ENCODE measurements at places on chromosomes 7 and 10. TPM values are rescaled to one million over a fixed set of nuclear protein-coding genes. Genes with fewer than 3 reads are reported as not detected.

The MYH16 gene
- total RNA-seq = not detected

The C10orf62 gene
- not detected for total RNA-seq

The TMEM273 gene
- 1.3 TPM for total RNA-seq

The EXOC6 gene
- 9.3 TPM for total RNA-seq

The LLCFC1 gene
- not detected for total RNA-seq

The PTEN gene
- total RNA-seq = 69.1 TPM

The NUTM2D gene
- total RNA-seq = 2.8 TPM

The ORC5 gene
- total RNA-seq = 15.6 TPM

DNA sequence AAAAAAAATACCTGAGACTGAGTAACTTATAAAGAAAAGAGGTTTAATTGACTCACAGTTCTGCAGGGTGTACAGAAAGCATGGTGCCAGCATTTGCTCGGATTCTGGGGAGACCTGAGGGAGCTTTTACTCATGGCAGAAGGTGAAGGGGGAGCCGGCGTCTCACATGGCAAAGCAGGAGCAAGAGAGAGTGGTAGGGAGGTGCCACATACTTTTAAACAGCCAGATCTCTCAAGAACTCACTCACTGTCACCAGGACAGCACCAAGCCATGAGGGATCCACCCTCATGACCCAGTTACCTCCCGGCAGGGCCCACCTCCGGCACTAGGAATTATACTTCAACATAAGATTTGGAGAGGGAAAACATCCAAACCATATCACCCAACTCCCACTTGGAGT lies 25.8 kb downstream of the MSRB2 start:
- DNase-seq = no peak

- DNase-seq = no peak
Measured at GRCh38 chr7:112866424-112866823, 76.2 kb upstream of the TMEM168 start.

- no peak for DNase-seq
Measured at GRCh38 chr7:7264306-7265040, 82.1 kb downstream of the C1GALT1 start.

- DNase-seq = no peak
Measured at GRCh38 chr7:27300421-27300820, 57.8 kb downstream of the EVX1 start.

GRCh38 chr7:135236727-135237126 lies 3.1 kb downstream of the STRA8 start:
- no peak for DNase-seq

DNA sequence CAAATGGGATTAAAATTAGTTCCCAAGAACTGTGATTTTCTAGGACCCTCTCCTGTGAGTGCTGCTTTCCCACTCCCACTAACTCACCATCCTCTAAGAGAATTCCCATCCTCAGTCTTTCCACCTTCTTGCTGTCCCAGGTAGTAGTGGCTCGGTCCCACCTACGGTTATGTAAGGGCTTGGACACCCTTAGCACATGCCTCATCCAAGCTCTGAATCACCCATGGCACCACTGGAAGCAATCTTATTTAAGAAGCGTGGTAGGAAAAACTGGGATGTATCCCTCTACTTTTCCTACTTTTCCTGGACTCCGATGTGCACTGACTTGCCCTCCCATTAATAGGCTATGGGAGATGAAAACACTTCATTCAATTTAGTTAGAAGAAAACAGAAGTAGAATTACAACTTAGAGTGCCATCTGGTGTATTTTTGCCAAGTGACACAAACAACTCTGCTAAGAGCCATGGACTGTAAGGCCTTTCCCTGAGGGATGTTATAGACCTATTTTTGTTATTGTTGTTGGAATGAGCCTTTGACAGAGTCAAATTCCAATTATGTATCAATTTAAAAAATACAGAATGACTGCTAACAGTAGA lies 13.7 kb upstream of the ANKRD22 start:
- no peak for DNase-seq

DNA sequence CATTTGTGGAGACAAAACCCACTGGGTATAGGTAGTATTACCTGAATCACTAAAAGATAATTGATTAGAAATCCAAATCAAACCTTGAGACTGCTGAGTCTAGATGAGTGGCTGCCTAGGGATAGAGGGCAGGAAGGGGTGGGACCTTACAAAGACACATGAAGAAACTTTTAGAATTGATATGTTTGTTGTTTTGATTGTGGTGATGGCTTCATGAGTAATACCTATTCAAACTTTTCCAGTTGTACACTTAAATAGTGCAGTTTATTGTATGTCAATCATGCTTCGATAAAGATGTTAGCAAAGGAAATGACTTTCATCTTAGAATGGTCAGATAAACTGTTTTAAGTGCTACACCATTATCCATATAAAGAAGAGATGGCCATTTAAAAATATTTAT lies 188.7 kb upstream of the KAT6B start:
- no peak for DNase-seq

DNA sequence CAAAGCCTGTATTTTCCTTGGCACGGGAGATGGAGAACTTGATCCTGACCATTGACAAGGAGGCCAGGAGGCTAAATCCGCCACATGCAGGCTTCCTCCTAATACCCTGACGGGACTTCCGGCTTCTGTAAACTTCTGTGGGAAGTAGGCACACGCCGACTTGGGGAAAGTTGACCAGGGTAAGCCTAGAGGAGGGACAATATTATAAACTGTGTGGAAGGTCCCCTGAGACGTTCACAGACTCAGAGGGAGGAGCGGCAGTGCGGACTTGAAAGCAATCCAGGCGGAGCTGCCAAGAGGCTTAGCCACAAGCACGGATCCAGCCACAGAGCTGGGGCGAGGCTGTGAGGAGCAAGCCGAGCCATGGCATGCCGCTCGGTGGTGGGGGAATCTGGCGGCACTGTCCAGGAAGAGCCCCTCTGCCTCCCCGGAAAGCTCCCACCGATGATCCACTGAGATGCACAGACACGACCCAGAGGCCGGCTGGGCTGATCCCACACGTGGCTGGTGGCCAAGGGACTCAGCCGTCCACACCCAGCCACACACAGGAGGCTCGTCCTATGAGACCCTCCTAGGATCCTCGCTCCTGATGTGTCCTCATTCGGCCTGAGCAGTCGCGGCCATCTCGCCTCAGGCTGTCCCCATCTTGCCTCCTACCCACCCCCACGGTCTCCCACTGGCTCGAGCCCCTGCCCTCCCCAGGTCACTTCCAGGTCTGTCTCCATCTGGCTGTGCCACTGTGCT lies 40.0 kb upstream of the INSIG1 start:
- DNase-seq = peak; percentile 82

DNA sequence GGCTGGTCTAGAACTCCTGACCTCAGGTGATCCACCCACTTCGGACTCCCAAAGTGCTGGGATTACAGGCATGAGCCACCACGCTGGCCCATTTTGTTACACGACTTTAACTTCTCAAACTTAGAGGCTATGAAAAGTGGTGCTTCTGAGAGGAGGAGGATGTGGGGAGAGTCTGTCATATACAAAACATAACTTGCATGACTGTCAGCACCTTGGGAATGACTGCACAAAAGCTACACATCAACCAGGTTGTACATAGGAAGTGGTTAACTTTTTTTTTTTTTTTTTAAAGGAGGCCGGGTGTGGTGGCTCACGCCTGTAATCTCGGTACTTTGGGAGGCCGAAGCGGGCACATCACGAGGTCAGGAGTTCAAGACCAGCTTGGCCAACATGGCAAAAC lies 43.4 kb upstream of the GSDME start:
- DNase-seq = no peak

GRCh38 chr7:1598286-1598685 lies 28.5 kb upstream of the PSMG3 start:
- DNase-seq = no peak

DNA sequence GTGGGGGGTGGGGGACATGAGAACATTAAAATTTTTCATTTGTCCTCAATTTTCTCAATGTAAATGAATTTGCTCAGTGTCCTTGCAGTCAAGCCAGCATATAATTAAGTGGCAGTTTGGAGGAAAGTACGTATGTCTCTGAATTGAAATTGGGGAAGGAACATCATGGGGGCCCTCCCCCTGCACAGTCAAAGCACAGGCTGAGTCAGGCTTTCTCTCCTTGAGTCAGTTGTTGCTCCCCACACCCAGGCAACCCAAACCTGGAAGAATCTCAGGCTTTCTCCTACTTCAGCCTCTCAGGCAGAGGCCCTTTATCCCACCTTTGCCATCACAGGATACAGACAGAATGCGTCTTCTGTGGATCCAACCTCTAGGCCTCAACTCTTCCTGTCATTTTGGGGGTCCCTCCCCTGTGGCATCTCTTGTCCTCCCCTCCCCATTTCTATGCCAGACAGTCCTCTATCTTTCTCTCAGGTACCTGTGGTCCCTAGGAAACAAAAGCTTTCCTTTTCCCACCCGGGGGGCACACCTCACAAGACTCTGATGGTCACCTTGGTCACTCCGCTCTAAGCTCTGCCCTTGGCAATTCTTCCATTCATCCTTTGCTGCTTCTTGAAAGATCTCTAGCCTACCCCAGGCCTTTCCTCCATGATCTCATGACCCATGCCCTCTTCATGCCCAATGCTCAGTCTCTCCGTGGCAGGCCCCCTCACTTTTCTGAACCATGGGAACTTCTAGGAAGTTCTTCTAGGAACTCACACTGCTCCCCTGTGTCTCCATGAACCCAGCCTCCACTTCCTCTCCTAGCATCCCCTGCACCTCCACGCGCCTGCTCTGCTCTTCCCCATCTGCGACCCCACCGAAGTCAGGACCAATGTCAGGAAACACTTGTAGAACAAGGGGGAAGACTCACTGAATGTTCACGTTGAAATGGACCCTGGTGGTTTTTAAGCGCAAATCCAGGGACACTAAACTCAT lies 40.4 kb downstream of the CREB3L2 start:
- no peak for DNase-seq

- DNase-seq = no peak
Measured at GRCh38 chr7:151930695-151931094, 25.6 kb upstream of the GALNTL5 start.

- DNase-seq = no peak
Measured at GRCh38 chr7:124764051-124764846, 1.3 kb downstream of the GPR37 start.

- no peak for DNase-seq
Measured at GRCh38 chr7:74199551-74200355, 10.1 kb upstream of the LAT2 start.

- DNase-seq = no peak
Measured at GRCh38 chr10:57247271-57247670, 886.2 kb upstream of the ZWINT start.

DNA sequence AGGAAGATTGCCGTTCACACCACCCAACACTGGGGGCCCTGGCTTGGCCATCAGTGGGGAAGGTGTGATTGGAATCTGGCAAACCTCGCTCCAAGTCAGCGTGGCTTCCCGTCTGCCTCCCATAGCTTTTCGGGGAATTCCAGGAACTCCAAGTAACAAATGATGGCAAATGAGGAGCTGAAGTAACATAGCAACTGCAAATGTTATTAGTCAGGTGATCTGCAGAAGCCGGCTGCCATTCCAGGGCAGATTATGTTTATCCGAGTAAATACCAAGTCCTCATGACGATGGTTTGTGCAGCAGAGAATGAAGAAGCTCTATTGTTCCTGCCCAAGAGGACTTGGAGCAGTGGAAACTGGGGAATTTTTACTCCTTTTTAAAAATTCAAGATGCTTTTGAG lies 270.5 kb upstream of the PODXL start:
- no peak for DNase-seq

Measured in suprapubic skin (tissue), 4 donors.